ENCODE measurements at places on chromosomes 3 and 15. TPM values are rescaled to one million over a fixed set of nuclear protein-coding genes. Genes with fewer than 3 reads are reported as not detected.

DNA sequence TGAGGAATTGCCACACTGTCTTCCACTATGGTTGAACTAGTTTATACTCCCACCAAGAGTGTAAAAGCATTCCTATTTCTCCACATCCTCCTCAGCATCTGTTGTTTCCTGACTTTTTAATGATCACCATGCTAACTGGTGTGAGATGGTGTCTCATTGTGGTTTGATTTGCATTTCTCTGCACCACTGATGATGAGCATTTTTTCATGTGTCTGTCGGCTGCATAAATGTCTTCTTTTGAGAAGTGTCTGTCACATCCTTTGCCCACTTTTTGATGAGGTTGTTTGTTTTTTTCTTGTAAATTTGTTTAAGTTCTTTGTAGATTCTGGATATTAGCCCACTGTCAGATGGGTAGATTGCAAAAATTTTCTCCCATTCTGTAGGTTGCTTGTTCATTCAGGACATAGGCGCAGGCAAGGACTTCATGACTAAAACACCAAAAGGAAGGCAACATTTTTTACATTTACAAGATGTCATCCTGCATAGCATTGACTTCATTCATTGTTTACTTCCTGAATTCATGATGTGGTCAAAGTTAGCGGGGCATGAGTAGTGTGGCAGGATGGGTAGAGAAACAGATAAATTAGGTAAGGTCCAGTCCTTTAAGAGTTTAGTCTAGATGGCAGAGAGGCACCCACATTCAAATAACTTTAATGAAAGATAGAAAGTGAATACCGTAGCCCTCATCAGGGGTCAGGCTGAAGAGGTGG lies 45.1 kb upstream of the LPP start:
- no peak for DNase-seq

DNA sequence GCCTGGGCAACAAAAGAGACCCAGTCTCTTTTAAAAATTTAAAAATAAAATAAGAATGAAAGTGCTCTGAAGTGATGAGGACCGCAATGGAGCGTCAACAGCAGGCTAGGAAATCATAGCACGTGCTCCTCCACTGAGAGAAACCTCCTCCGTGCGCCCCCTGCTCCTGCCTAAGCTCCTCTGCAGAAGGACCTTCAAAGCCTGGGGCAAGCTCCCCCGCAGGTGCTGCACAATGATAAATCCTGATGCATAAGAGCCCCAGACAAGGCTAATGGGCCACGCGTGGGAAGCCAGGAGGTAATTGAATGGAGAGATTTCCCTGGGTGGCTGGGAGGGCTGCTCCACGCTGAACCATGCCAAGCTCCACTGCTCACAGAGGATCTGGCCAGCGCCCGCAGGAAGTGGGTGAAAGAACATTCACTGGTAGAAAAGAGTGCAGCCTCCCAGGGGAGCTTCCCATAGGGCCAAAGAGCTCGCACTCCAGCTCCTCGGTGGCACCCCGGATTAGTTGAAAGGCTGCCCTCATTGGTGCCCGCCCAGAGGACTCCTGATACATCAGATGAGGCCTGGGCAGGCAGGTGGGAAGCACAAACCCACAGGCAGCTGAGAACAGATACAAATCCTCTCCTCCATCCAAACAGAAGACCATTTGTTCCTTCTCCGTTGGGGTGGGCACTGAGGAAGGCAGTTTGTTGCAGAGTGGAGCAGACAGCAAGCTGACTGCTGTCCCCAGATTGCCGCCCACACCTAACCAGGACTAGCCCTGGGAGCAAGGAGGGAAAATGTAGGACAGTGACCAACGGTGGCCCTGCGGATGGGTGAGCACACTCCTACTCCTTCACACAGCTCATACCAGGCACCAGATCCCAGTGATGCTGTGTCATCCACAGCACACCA lies 52.5 kb downstream of the CPN2 start:
- no peak for DNase-seq

- no peak for DNase-seq
These were observed 1078.4 kb downstream of the ROBO1 start for GRCh38 chr3:78689378-78689777.

GRCh38 chr3:124364317-124365020 lies 365.8 kb upstream of the UMPS start:
- no peak for DNase-seq

GRCh38 chr15:100948430-100948762 lies 29.2 kb downstream of the LRRK1 start:
- DNase-seq = no peak

The FSD2 gene
- not detected for polyA plus RNA-seq

DNA sequence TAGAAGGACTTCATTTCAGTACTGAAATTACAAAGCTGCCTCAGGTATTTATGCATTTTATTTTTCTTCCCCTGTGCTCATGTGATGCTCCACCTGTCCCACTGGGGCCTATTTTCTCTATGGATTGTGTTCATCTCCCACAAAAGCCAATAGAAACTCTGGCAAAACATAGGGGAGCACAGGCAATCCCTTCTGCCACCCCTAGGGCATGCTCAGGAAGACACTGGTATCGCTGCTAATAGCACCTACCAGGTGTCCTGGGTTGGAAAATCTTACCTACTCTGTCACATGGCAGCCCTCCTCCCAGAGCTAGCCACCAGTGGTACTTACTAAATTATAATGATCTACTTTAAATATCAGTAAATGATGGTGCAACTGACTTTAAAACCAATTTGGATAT lies 427.4 kb downstream of the FGF12 start:
- no peak for DNase-seq

DNA sequence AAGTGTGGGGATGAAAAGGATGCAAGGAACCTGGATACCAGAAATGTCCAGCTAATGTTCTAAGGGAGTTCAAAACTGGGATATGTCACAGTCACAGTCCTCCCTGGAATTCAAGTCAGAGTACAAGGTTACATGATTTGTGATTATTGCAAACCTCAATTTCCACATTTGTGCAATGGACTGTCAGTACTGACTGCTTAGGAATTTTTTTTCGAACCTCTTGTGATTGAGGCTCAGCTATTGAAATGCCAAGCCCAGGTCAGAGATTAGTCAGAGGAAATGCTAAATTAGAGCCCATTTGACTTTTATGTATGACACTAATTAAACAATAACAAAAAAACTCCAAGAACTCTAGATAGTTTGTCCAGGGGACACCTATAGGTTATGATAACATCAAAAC lies 210.2 kb downstream of the THSD4 start:
- DNase-seq = no peak

DNA sequence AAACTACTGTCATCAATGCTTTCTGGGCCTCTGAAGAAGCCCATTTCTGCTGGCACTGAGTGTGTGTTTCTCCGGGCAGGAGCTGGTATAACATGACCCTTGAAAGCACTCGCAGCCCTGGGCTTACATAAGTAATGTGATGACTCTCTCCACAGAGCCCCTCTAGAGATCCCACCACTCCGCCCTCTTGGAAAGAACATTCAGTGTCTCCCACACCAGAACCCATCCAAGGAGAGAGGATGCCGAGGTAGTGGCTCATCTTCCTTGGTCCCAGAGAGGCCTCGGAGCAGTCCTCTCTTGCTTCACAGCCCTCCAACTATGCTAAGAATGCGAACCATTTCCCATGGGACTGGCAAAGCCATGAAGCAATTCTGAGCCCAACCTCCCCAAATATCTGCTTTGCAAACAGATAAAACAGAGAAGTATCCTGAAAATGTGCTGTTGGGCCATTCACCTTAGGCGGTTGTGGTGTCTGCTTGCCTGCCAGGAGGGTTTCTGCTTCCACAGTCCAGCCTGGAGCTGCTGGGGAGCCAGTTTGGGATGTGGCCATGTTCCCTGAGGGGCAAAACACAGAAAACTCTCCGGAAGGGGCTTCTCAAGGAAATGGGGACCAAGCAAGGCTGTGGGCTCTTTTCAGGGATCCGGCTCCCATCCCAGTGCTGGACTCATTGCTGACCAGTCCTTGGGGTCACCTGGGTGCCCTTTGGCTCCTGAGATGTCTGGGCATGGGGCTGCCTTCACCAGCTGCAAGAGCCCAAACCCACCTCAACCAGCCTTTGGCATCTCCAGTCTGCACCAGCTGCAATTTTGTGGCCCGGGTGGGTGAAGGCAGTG lies 47.3 kb downstream of the AMOTL2 start:
- DNase-seq = no peak

DNA sequence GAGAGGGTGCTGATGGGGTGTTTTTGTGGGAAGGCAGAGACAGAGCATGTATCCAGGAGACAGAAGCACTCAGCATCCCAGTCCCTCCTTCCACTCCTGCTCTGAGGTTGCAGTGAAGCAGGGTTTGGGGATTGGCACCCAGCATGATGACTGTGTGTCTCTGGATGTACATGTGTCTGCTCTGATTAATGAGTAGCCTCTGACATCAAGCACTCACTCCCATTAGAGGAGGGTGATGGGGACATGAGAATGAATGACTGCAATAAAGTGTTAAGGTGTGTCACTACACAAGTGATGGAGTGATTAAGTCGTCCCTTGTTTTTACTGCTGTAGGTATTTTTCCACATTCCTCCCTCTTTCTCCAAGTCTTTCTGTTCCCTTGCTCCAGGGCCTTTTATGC lies 9.6 kb upstream of the MYZAP start:
- DNase-seq = no peak

GRCh38 chr15:48965972-48966371 lies 2.3 kb upstream of the SHC4 start:
- DNase-seq = no peak

GRCh38 chr3:163327086-163327485 lies 1751.2 kb downstream of the SI start:
- no peak for DNase-seq

GRCh38 chr3:112470788-112471187 lies 28.5 kb downstream of the BTLA start:
- DNase-seq = no peak

The OXSR1 gene
- 60.8 TPM for polyA plus RNA-seq

GRCh38 chr3:193229851-193230420 lies 11.1 kb upstream of the PLAAT1 start:
- no peak for DNase-seq
